NCI-H2029 (cell line): ENCODE measurements at places on chromosomes 6 and 20.
A peak's percentile ranks its signal among the peaks of the same experiment; 100 is the strongest.

- peak; percentile 33 for DNase-seq
Observed at GRCh38 chr20:12180107-12180661, 262.5 kb downstream of the BTBD3 start.

DNA sequence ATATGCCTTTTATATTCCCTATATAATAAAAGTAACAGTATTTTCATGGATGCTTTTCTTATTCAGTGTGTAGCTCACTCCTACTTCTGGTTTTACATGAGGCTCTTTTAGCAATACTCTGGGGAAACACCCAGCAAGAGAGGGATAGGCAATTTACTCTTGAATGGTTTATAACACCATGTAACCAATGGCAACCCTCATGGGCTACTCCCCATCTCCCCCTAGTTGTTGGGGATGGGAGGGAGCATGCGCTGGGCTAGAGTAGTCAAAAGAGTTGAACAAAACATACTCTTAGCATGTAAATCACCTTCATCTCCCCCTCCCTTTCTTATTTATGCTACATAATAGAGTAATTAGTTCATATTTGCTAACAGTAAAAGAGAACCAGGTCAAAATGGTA lies 140.1 kb upstream of the LRFN2 start:
- DNase-seq, result no peak

- peak; percentile 20 for DNase-seq
Observed at GRCh38 chr6:33018904-33019303, 9.5 kb upstream of the HLA-DOA start.

DNA sequence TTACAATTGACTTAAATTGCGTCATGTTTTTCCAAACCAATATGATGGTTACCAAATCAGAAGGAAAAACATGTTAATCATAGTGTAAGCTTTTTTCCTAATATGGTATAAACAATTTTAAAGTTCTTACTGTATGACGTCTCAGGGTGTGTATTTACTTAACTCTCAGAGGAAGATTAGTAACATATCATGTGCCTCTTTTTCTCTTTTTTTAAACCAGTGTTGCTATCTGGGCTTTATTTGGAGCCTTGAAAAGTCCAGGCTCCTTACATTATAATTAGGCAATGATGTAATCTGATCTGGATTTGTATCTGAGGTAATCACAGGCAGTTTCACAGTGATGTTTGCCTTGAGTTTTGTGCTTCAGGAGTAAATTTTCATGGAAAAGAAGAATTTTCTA lies 20.4 kb upstream of the RAB23 start:
- DNase-seq, result no peak

GRCh38 chr6:156840136-156840535 lies 63.0 kb downstream of the ARID1B start:
- no peak for DNase-seq

GRCh38 chr6:31681135-31681671 lies 336 bp upstream of the LY6G5C start:
- no peak for DNase-seq

DNA sequence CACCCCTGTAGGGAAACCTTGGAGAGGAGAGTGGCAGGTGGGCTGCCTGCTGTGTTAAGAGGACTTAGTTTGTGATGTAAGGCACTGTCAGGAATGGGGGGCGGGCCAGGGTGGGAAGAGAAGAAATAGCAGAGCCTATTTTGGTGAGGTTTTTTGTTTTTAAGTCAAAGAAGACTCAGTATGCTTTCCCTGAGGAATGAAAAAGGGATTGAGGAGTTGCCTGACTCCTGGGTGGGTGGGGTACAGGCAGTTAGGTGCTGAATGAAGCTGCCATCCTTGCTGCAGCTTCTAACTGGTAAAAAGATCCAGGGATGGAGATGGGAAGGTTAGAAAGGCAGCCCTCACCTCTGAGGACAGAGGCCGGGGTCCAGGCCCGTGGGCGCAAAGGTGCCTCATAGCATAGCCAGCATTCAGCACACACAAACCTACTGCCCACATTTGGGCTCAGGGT lies 37.9 kb downstream of the PLCG1 start:
- no peak for DNase-seq

GRCh38 chr20:18780385-18781130 lies 33.0 kb upstream of the SCP2D1 start:
- DNase-seq, result no peak

DNA sequence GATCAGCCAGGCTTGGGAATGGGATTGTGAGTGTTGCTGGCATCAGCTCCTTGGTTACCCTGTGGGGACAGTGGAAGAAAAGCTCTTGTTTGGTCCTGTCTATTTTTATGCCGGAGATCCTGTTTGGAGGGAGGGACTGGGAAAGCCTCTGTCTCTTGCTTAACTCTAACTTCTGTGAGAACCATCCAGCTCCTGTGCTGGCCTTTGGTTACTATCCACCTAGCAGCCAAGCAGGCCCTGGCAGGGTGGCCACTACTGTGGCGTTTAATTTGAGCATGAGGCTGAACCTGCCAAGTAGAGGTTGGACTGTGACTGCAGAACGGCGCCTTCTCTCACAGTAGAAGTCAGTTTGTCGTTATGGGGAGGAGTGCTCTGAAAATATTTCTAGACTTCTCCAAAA lies 193.3 kb downstream of the UTRN start:
- DNase-seq, result no peak

DNA sequence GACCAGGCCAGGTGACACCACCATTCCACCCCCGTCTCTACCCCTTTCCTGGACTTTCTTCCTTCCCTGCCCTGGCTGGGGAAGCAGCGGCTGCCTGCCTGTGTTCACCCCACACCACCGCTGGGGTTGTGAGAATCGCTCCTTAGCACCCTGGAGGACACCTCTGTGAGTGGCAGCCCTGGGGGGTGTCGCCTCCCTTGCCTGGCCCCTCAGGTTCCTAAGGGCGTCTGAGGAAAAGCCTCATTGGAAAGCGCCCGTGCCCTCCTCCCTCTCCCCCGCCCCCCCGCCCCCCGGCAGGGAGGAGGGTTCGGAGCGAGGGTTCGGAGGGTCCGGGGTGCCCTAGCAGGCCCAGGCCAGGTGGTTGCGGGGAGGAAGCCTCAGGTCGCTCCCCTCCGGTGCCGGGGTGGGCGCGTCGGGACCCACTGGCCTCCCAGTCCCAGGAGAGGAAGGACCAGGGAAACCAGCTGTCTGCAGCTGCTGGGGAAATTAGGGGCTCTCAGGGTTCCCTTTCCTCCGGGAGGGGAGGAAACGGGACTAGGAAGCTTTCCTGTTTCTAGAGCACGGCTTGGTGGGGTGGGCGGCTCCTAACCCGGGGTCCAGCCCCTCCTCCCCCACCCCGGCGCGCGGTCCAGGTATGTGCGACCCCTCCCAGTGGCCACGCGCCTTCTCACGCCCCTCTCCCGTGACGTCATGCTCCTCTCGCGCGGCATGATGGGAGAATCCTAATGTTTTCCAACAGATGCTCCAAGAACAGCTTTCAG lies at the start of gene PHACTR3:
TSS of gene PHACTR3 (plus strand) at position 760 of the 761 bp plus-strand sequence. CDS start 475 bp downstream, outside the sequence.
- no peak for DNase-seq

DNA sequence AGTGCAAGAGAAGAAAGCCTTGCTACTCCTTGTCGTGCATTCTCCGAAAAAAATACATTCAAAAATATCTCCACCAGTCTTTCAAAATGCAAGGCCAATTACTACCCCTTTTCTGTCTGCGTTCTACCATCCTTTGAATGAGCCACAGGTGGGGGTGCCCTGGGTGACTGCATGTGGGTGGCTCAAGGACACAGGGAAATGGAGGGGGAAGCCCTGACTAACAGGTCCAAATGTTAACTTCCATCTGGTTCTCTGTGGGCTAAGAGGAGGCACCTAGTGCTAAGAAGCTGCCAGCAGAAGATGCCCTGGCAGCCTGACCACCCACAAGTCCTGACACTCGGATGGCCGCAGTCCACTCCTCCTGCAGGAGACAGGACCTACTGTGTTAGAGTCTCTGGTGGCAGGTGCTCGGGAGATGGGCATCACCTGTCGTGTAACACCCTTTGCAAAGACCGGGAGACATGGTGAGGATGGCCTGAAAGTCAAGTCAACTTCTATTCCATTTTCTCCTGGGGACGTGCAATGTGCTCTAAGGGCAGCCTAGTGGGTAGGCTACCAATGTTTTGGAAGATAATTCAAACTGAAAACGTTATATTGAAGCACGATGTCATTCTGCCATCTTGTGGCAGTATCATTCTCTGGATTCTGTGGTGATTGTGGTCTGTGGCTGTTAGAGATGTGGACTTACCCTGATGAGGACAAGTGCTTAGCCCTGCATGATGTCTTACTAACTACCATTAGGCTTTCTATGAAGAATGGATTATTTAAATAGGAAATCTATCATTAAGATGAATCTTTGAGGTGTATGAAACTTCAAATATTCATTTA lies 27.4 kb upstream of the IGF2R start:
- DNase-seq, result peak; percentile 2

- no peak for DNase-seq
Observed at GRCh38 chr6:159061146-159061545, 16.4 kb upstream of the TAGAP start.

DNA sequence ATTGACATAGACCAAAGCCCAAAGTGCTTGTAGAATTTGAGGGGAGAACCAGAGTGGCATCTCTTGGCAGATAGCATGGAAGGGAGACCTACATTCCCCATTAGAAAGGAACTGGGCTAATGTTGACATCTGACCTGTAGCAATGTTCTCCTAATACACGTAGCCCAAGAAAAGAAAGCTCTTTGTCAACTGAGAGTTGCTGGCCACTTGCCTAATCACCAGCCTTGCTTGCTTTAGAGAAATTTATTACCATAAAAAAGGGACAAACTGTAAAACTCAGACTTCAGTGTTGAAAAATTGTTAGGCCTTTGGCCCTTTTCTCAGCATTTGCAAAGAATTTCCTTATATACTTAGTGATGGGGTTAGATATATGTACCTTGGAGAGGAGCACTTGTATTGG lies 777.5 kb downstream of the MAFB start:
- DNase-seq, result no peak

DNA sequence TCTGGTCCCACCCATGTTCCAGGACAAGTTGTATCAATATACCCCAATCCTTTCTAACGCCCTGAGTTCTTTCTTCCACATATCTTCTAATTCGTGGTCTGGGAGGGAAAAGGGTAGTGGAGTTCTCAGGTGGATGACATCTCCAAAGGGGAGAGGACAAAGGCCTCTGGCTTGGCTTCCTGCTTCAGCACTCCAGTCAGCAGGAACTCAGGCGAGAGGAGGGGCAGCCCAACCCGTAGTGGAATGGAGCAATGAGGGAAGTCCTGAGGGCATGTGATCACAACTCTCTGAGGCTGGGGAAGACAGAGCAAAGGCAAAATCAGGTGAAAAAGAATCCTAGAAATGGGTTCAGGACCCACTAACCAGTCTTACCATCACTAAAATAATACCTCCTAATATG lies 9.6 kb upstream of the NRM start:
- no peak for DNase-seq

- DNase-seq, result no peak
Observed at GRCh38 chr6:104484626-104485025, 375.1 kb downstream of the HACE1 start.

DNA sequence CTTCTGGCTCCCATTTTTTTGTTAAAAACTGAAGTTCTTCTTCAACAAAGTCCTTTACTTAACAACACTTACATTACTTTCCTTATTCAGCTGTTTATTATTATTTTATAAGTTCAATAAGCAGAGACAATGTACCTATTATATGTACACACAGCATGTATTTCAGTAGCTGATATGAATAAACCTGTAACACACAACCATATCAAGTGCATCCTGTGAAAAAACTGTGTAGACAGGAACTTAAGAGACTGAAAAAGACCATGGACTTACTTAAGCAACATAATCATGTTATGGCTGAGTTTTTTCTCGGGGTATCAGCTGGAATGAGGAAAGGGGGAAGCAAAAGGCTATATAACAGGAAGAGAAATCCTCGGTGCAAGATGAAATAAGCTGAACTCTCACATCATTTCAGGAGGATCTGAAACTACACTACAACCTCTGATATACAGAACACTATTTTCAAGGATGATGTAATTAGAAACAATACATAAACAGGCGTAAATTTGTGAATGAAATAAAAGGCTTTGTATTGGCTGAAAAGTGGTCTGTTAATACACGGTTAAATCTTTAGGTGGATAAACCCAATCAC lies 70.9 kb downstream of the REV3L start:
- no peak for DNase-seq

GRCh38 chr6:37092923-37093727 lies 76.8 kb upstream of the PIM1 start:
- DNase-seq, result no peak

GRCh38 chr6:111602481-111603011 lies 3.1 kb downstream of the TRAF3IP2 start:
- no peak for DNase-seq

- DNase-seq, result no peak
Observed at GRCh38 chr6:2651961-2652360, 98.8 kb downstream of the MYLK4 start.

DNA sequence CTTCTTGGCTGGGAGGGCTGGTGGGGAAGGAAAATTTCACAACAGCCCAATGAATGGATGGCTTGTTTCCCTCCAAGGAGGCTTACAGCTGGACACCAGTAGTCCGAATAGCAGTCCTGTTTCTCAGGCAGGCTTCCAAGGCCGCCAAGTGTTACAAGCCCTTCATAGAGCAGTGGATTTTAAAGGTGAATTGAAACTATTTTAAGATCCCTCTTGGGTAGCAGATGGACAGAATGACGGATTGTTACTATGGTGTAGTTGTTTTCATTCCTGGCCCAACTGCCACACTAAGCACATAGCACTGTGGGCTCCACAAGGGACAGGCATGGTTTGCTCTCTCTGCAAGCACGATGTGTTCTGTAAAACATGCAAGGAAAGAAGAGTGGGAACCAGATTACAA lies 203.3 kb upstream of the TAB2 start:
- DNase-seq, result no peak

DNA sequence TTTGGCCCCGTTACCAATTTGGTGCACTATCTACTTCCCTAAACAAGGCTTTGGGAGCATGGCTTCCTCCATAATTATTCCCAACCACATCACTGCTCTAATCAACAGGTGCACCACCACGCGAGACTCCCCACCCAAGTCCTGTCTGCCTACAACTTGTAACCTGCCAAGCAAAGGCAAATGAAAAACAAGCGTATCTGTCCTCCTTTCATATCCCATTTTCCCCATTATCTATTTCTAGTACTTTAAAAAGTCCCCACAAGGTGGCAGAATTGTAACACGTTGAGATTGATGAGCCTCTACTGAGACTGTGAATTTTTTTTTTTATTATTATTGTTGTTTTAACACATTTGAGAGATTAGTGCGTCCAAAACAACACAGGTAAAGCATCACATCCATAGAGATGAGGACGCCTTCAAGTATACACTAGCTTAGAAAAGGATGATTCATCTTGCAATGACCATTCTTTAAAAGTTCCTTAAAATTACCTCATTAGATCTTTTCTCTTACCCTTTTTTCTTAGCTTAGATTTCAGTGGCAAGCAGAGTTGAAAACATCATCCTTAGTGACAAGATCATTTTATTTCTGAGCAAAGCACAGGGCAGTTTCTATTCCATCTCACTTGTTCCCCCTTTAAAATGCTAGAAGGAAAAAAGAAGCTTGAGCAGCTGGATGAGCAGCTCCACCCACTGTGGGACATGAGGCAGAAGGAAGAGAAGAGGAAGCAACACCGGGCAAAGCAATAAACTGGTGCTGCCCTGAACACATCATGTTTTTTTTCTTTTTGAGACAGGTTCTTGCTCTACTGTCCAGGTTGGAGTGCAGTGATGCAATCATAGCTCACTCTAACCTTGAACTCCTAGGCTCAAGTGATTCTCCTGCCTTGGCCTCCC lies 210.8 kb downstream of the ARHGAP18 start:
- DNase-seq, result no peak

- no peak for DNase-seq
Observed at GRCh38 chr6:167118839-167119238, 4.1 kb upstream of the CCR6 start.

- no peak for DNase-seq
Observed at GRCh38 chr6:69795469-69796072, 1.2 kb downstream of the LMBRD1 start.
